Fibroblast of skin of left biceps (primary cell): ENCODE measurements at places on chromosomes 2 and 18.

DNA sequence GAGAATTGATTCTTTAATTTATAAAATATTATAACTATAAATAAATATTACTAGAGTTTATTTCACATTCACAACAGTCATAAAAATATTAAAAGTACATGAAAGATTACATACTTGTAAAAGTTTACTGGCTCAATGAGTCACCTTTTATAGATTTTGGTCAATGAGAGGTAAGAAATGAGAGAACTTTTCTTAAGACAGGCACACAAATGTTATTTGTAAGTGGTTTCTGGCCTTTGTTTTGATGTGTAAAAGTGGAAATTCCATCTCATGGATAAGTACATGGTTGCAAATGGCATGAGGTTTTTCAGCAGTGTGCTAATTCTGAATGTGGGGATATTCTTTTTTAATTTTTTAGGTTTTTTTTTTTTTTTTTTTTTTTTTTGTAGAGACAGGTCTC is 63.8 kb downstream of the TTC27 start:
- DNase-seq = no peak

DNA sequence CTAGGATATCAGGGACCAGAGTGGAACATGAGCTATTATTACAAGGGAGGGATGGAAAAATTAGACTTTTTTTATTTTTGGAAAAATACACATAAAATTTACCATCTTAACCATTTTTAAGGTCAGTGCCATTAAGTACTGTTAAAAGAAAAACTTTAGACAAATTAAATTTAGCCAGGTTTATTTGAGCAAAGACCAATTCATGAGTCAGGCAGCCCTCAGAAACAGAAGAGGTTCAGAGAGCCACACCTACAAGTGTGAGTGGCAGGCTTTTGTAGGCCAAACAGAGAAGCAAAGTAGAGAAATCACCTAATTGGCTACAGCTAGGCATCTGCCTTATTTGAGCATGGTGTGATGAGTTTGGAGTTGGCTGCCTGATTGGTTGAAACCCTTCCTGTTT is 301.3 kb upstream of the RAB12 start:
- DNase-seq = no peak

DNA sequence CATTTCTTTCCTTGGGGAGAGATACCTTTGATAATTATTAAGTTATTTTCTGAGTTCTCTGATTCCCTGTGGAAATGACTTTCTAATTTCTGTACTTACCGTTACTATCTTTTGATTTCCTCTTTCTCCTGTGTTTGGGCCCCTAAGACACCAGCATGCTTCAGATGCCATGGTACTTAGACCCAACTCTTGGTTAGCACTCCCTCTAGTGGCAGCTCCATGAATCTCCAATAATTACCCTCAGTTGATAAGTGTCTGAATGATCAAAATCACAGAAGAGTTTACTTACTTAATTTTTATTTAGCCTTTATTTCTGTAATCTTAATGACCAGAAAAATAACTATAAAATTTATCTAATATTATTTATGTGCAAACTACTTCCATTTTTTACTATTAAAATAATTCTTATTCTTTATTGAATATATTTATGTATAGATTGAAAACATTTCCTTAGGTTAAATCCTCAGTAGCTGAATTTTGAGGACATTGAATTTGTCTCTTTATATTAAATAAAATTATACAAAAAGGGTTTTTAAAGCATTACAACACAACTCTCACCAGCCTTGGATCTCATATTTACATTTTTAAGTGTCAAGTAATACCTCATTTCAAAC is 300.4 kb downstream of the KCNS3 start:
- peak; percentile 19 for DNase-seq

DNA sequence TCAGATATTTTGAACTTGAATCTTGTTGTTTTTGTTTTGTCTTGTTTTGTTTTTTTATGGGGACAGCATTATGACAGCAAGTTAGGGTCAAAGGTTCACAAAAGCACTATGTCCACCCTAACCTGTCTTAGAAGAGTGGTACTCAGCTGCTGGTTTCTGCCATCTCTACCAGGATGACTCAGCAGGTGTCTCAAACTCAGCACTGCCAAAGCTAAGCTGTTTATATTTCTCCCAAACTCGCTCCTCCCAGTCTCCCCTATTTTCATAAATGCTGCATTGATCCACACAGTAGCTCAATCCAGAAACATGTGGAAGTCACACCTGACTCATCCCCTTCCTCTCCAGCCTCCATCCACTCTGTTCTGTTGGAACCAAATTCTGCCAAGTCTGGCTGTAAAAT is 134.9 kb downstream of the ZBTB7C start:
- no peak for DNase-seq

DNA sequence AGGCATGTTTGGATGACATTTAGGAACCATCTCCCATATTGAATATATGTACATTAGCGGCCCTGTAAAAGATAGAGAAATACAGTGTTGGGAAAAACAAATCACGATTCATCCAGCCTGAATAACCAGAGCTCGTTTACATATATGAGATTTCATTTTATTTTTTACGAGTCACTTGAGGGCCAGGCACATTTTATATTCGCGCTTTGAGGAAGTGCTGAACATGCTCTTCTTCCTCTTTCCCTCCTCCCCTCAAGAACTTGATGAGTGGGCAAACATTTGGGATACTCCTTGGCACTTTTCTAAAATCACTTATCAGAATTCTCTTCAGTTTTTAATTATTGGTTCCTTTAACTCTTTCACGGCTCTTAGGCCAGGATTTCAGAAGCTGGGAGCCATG is 268.0 kb upstream of the TANK start:
- DNase-seq = no peak

DNA sequence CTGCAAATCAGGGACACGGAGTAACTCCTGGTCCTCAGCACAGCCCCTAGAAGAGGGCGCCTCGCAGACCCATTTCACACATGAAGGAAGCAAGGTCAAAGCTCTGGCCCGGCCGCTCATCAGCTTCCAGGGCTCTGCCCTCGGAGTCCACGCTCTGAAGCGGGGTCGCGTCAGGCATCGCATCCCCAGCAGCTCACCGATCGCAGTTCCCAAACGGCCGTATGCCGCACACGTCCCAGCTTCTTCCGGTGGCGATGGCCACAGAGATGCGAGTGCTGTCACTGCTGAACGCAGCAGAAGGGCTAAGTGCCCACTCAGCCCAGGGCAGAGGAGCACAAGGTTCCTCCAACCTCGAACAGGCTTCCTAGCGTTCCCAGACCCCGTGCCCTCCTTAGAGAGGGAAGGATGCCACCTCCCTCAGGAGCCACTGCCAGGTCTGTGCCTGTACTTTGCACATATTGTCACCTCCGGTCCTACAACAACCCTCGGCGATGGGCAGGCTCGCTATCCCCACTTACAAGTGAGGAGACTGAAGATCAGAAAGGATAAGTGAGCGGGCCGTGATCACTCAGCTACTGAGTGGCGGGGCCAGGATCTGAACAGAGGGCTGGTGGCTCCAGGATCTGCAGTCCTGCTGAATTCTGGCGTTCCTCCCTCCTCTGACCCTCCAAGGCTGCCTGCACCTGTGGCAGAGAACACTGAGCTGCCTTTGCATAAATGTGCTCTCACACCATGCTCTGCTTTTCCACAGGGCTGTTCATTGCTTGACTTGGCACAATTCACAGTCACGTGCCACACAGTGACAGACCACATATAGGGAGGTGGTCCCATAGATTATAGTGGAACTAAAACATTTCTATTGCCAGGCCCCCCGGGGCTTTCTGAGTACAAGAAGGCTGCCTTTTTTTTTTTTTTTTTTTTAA is 71.4 kb downstream of the COPS8 start:
- no peak for DNase-seq

DNA sequence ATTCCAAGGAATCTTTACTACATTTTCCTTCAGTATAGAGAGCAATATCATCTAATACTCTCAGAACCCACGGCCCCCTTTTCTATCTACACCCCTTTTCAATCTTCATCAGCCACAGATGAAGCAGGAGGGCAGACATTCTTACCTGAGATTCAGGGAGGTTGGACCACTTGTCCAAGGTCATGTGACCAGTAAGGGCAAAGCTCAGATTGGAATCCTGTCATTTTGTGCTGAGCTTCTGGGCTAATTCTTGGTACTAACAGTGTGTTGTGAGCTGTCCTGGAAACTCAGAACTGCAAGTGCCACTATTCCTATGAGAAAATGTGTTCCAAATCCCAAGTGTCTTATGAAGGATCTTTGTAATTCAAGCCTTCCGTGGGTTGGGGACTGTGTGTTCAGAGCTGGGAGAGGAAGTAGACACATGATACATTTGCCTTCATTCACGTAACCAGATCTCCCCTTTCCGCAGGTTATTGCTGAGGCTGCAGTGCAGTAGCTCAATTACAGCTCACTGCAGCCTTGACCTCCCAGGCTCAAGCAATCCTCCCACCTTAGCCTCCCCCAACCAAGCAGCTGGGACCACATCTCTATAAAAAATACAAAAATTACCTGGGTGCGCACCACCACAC is 3.3 kb downstream of the CHRNA1 start:
- no peak for DNase-seq

- DNase-seq = no peak
Measured at GRCh38 chr2:152114366-152114765, 15.5 kb upstream of the CACNB4 start.

DNA sequence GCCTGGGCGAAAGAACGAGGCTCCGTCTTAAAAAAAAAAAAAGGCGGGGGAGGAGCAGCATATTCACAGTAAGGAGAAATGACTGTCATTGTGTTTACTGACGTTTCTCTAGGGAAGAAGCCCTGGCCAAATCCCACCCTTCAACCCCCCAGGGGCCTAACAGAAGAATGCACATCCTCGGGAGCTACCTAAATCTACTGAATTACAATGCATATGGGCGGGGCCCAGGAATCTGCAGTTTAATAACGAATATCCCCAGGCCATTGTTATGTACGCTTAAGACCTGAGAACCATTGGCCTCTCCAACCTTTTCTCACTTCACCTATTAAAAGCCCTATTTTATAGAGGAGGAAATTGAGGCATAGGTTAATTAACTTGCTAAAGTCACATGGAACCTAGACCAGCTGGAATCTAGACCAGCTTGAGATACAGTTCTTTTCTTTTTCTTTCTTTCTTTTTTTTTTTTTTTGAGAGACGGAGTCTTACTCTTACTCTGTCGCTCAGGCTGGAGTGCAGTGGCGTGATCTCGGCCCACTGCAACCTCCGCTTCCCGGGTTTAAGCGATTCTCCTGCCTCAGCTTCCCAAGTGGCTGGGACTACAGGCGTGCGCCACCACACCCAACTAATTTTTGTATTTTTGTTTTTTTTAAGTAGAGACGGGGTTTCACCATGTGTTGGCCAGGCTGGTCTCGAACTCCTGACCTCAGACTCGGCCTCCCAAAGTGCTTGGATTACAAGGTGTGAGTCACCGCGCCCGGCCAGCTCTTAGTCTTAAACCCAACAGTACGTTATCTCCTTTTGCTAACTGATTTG is 708 bp upstream of the RIF1 start:
- no peak for DNase-seq

- peak; percentile 81 for DNase-seq
Measured at GRCh38 chr2:6824962-6825361, 40.7 kb downstream of the CMPK2 start.

GRCh38 chr2:225693259-225693658 is 293.7 kb downstream of the NYAP2 start:
- DNase-seq = no peak

DNA sequence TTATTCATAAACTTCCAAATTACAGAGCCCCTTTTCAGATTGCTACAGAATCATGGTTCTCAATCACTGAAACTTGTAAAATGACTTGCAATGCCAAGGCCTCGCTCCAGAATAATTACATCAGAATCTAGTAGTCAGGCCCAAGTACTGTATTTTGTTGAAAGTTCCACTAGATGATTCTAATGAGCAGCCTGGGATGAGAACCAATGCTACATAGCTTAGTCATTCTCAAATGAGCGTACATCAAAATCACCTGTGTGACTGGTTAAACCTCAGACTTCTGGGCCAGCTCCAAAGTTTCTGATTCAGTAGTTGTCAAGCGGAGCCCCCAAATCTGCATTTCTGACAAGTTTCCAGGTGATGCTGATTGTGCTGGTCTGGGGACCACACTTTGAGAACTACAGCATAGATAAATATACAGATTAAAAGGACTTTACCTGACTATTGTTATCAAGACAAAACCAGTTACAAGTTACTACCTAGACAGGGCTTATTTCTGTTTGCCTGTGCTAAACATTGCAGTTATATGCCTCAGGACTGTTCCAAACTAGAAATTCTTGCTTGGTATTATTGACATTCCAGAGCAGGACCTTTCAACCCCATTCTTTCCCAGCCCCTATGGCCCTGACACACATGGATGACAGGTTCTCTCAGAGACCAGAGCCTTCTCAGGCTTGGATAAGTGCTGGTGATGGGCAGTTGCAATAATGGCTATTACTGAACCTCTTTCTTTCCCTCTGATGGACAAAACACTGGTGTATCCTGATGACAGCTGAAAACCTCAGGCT is 83.1 kb downstream of the UPP2 start:
- no peak for DNase-seq

DNA sequence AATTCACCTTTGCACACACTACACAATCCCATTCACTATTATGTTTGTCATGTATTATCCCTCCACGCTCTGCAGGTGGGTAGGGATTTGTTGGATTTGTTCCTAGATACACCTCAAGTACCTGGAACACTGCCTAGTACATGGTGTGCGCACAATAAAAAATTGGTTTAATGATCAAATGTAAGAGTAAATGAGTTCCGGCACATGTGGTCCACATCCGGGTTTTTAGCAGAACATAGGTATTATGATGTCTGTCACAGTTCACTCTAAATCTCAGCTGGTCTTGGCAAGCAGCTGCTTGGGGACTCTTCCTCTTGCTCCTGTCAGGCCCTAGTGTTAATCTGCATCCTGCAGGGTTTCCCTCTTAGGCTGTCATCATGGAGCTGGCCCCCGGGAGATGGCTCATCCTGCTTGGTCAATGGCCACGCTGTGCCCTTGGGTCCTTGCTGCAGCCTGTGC is 21.8 kb upstream of the IL1R1 start:
- DNase-seq = no peak

GRCh38 chr2:1528273-1529064 is 115.2 kb downstream of the TPO start:
- no peak for DNase-seq

- DNase-seq = no peak
Measured at GRCh38 chr2:208279236-208279635, 13.2 kb downstream of the PIKFYVE start.

DNA sequence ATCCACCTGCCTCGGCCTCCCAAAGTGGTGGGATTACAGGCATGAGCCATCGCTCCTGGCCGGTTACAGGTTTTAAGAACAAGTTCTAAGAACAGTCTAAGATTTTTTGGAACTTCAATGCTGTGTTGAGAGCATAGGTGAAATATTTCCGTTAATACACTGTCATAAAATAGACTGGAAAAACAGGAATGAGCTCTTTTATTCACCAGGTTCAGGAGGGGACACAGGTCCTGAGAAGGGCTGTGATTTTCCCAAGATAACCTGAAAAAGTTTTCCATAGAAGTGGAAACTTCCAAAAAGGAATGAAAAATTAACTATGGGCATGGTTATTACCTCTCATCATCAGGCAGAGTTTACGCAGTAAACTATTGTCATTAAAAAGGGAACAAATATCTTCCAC is 97.6 kb upstream of the TMEM178A start:
- DNase-seq = no peak
